ENCODE measurements at places on chromosomes 3 and 15. TPM values are rescaled to one million over a fixed set of nuclear protein-coding genes. Genes with fewer than 3 reads are reported as not detected.

- no peak for DNase-seq
Measured at GRCh38 chr15:77122576-77122975, 51.7 kb upstream of the TSPAN3 start.

The PRSS50 gene
- not detected for polyA plus RNA-seq

- no peak for DNase-seq
Measured at GRCh38 chr15:101118615-101119014, 133.2 kb downstream of the CHSY1 start.

DNA sequence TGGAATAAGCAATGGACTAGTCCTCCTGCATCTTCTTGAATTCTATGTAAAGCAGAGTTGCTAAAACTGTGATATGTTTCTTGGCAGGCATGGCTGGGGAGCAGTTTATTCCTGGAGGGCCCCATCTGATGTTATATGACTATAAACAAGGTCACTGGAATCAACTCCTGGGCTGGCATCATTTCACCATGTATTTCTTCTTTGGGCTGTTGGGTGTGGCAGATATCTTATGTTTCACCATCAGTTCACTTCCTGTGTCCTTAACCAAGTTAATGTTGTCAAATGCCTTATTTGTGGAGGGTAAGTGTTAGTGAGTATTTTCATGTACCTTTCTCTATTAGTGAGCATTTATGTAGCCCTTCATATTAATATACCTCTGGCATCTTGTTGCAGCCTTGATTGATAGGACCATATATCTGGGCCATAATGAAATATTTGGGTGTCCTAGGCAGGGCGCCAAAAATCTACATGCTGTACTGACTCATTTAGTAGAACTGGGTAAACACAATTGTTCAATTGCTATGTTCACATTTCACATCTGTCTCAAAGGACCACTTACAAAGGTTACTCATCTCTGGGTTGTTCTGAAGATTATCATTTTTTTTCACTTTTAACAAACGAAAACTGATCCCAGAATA lies 52.6 kb upstream of the ADGRG7 start:
- no peak for DNase-seq

The RLBP1 gene
- polyA plus RNA-seq: not detected

DNA sequence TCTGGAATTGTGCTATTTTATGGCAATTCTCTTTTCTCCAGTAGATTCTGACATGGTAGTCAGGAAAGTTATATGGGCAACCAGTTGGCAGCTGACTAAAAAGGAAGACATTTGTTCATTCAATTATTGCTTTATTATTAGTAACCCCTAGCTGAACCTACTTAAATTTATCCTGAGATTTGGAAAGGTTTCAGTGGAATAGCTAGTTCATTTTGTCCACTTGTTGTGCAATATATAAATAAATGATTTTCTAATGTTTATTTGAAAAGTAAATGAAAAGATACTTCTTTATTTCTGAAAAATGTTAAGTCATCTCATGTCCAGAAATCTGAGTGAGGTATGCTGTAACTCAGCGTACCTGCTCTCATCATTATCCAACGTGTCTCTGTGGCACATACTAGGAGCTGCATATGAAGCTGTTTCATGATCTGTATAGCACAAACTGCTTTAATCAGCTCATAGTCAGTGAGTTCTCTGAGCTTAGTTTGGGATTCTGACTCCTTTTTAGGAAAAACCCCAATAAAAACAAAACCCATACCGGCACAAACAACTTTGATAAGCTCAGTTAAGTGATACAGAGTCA lies 35.9 kb downstream of the RARB start:
- no peak for DNase-seq

DNA sequence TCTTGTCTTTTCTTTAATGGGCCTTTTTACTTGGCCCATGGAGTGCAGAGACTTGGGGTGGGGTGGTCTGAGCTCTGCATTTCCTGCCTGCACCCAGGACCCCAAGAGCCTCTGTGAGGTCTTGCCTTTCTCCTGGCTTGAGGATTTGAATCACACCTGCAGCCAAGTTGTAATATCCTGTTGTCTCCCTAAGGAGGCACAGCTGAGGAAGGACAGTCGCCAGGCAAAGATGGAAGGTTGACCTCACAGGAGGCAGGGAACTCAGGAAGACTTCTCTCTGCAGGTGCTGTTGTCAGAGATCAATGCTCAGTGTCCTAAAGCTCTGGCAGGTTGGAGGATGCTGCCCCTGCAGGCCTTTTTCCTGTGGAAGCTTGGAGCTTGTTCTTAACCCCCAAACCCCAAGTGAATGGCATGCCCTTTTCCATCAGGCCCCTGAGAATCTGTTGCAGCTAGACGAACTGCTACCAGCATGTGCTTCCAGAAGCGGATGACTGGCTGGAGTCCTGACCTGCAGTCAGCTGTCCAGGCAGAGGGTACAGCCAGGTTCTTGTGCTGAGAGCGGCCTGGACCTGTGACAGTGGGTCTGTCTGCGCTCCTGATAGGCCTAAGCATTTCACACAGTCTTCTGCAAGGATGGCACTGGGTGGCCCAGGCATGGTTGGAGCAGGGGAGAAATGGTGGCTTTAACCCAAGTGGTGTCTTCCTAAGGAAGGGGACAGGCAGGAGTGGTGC lies 120.0 kb downstream of the EEFSEC start:
- DNase-seq: no peak

- no peak for DNase-seq
Measured at GRCh38 chr15:74302821-74303359, 64.6 kb downstream of the CYP11A1 start.

DNA sequence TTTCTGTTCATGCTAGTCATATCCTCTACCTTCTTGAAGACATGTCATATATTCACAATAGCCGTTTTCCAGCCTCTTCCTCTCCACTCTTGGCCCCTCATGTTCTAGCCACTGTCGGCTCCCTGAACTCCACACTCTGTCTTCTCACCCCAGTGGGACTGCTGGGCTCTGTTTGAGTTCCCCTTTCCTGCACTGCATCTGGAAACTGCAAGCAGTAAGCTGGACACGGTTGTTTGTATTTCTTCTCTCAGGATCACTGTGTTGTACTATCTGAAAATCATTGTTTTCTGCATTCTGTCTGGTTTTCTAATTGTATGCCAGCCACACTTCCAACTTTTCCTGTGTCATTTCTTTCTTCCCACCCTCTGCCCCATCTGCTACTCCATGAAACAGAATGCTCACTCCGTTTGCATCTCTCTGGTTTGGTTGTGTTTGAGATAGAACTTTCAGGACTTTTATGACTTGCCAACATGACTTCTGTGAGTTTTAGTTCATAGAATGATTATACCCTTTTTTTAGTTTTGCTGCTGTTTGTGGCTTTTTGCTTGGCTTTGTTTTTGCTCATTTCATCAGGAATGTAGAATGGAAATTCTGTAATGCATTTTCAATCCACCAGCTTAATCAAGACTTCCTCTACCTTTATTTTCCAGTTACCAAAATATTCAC lies 192.3 kb downstream of the PLCL2 start:
- no peak for DNase-seq

DNA sequence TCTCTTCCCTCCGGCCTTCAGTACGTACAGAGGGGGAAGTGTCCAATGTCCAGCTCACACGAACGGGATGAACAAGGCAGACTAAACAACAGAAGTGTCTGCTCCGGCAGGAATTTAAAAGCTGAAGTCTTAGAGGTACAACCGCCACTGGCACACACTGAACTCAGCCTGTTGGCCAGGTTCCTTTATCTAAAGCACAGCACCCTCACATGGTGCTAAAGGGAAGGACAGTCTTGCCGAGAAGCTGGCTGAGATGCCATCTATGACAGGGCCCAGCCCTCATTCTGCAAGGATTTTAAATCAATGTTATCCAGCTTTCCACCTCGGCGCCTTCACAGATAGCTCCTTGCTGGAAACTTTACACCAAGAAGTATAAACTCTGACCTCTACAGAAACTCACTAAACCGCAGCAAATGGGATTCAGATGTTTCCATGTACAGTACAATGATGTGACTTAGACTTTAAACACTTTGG lies 2.8 kb downstream of the ADAMTS17 start:
- peak; percentile 50 for DNase-seq

DNA sequence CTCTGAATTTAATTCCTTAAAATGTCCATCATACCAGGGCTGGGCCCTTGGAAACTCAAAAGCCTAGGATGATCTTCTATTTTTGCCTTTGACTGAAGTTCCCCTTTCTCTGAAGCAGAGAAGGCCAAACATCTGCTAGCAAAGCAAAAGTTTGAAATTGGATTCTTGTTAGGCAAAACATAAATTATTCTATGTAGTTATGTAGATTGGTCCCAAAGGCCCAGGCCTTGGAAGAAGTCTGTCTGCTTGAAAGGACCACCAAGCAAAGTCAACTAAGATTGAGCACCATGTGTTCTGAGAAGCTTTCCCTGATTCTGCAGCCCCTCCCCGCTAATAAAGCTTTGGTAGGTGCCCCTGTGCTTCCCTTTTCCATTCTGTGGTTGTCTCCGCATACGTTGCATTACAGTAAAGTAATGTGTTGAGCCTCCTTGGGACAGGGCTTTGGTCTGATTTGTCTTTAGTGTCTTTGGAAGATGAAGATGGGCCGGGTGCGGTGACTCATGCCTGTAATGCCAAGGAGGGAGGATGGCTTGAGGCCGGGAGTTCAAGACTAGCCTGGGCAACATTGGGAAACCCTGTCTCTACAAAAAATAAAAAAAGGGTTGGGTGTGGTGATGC lies 56.4 kb downstream of the RPL39L start:
- DNase-seq: no peak

GRCh38 chr15:26864664-26865191 lies 2.1 kb upstream of the GABRA5 start:
- no peak for DNase-seq

DNA sequence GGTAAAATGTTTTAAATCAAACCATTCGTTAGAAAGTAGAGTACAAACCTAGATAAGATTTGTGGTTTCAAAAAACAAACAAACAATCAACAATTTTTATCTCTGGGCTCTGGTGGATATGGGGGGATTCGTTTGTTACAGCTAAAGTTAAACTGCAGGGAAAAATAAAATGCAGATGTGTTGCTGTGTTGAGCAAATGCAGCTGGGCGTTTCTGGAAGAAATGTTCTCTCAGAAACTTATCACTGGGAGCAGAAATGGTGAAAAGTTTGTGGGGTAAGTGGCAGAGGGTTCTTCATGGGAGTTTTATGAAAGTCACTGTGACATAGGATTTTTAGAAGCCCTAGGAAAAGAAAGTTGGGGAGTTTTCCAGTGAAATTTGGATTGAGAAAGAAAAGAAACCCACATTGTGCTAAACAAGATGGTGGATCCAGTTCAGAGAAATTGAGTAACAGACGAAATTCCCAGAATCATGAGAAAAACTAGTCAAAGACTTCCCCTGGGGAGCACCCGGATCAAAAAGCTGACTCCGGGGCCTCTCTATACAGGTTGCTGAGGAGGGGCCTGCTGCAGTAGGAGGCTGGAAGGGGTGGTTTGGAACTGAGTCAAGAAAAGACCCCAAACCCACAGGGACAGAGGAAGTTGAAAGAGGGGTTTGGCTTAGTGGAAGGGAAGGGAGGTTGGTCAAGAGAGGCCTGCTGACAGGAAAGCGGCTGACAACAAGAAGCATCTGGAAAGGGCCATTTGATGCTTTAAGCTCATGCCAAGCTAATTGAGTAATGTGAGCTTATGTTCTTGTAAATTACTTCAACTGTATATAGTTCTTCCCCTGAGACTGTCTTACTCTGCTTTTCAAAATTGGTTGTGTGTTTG lies 108.7 kb downstream of the RARB start:
- DNase-seq: no peak

DNA sequence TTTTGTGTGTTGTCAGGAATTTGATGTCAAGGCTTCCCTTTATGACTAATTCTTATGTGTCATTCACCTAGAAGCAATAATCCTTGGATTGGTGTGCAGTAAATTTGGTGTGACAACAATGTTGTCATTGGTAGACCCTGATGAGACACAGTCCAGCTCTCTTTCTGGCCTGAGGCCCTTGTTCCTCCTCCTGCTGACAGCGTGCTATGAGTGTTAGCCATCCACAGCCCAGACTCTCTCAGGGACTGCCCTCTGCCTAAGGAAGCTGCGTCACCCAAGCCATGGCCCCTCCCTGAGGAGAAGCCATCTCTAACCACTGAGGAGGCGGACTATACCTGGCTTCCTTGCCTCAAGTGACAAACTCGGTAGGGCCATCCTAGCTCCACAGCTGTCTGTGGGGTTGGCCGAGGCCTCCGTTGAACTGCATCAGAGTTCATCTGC lies 13.3 kb upstream of the TM4SF1 start:
- no peak for DNase-seq

The MCTP2 gene
- 1.8 TPM for polyA plus RNA-seq

- DNase-seq: no peak
Measured at GRCh38 chr15:91861223-91861622, 7.7 kb downstream of the SLCO3A1 start.

DNA sequence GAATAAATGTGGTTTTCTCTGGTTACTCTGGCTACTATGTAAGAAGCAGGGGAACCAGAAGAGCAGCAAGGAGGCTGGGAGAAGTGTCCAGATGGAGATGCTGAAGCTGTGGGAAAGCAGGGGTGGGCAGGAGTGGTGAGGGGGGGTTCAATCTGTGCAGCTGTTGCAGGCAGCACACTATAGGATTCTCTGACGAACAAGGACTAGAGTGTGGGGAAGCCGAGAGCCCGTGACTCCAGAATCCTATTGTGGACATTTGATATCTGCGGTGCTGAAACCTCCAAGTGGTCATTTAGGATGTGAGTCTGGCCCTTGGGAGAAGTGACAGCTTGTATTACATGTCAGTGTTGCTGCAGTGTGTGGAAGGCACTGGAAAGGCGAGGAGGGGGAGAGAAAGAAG lies 60.5 kb downstream of the GABRB3 start:
- DNase-seq: no peak

DNA sequence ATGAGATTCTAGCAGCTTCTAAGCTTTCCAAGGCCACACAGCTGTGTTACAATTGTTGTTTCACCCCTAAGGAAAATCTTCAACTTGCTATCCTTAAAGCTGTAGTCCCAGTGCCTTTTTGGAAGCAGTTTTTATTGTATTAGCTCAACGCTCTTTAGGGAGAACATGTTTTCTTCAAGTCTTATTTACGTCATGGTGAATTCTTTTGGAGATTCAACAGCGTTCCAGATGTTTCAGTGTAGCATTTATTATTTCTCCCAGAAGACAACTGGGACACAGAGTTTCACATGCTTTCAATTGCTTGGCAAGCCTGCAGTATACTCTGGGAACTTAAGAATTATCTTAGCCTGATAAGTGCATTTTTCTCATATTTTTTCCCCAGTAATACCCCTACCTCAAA lies 888.3 kb downstream of the PLOD2 start:
- no peak for DNase-seq

The NGRN gene
- 25.9 TPM for polyA plus RNA-seq

GRCh38 chr15:93862791-93863190 lies 368.6 kb upstream of the MCTP2 start:
- no peak for DNase-seq

The EIF4E3 gene
- polyA plus RNA-seq: 48.3 TPM

The LRRC28 gene
- polyA plus RNA-seq: 21.4 TPM

The ZNF80 gene
- 0.08 TPM for polyA plus RNA-seq

- no peak for DNase-seq
Measured at GRCh38 chr3:143628971-143629370, 219.3 kb downstream of the SLC9A9 start.

DNA sequence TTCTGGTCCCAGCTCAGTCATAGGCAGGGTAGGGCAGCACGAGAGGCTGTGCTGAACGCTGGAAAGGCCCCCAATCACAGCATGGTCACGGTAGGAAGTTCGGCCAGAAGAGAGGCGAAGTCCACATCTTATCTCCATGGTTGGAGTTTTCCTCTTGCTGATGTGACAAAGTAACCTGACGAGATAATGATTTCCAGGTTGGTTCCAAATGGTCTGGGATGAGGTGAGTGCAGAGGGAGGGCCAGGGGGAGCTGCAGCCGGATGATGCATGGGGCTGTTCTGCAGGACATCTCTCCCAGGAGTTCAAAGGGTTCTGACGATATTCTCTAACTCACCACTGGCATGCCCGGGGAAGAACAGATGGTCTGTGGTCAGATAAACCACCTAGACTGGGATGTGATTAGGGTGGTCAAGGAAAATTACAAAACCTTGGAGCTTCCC lies 83.2 kb upstream of the WNT5A start:
- no peak for DNase-seq

All from naive thymus-derived CD8-positive, alpha-beta T cell (primary cell).